ENCODE measurements at places on chromosomes 1 and 21.

GRCh38 chr1:7380712-7381111, 390.4 kb upstream of the VAMP3 start:
- no peaks in the 10 kb centered on the region for H3K36me3 ChIP-seq
- H3K27me3 ChIP-seq: no peaks in the 10 kb centered on the region
- H3K27ac ChIP-seq: no peak overlapping the region
- peaks cover 31% of the 10 kb centered on the region for H3K4me1 ChIP-seq
- H3K4me3 ChIP-seq: no peak overlapping the region

DNA sequence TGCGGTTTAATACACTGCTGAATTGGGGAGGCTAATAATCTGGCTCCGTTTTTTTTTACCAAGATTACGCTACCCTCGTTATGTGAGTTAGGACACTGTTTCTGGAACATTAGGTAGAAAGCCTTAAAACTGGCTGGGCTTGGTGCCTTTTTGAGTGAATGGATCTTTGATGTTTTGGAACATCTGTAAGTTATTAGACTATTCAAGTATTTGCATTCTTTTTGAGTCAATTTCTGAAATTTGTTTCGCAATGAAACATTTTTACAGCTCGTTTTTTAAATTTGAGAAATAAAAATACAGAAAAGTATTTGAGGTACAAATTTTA, 106.9 kb downstream of the LTN1 start:
- H3K36me3 ChIP-seq: peaks cover 21% of the 10 kb centered on the region
- DNase-seq: no peak
- H3K4me1 ChIP-seq: peaks cover 12% of the 10 kb centered on the region
- H3K4me3 ChIP-seq: no peak overlapping the region

GRCh38 chr1:165816826-165817497, 10.5 kb upstream of the UCK2 start:
- no peak for DNase-seq
- no peak overlapping the region for H3K4me3 ChIP-seq
- H3K27me3 ChIP-seq: no peaks in the 10 kb centered on the region
- H3K27ac ChIP-seq: no peak overlapping the region

DNA sequence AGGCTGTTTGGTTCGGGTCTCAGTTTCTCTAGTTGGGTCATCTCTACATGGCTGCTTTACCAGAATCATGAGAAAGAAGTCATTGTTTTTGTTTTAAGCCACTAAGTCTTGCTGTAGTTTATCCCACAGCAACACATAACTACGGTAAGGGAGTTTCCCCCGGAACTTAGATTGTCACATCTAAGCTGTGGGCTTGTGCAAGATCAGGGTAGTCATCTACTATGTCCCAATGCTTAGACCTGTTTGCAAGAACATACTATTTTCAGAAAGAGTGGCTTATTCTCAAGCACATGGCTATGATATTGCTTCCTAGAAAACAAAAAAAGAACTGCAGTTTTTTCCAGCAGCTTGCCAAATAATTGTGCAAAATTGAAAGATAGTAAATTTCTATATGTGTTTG, 18.0 kb upstream of the OLIG2 start:
- no peaks in the 10 kb centered on the region for H3K36me3 ChIP-seq
- H3K4me3 ChIP-seq: no peak overlapping the region
- H3K27ac ChIP-seq: no peak overlapping the region
- no peak for DNase-seq
- no peaks in the 10 kb centered on the region for H3K4me1 ChIP-seq
- H3K27me3 ChIP-seq: peaks cover 58% of the 10 kb centered on the region

GRCh38 chr1:219365451-219365850, 191.8 kb downstream of the LYPLAL1 start:
- no peak overlapping the region for H3K4me3 ChIP-seq
- H3K27me3 ChIP-seq: no peaks in the 10 kb centered on the region
- H3K36me3 ChIP-seq: no peaks in the 10 kb centered on the region
- no peak for DNase-seq

DNA sequence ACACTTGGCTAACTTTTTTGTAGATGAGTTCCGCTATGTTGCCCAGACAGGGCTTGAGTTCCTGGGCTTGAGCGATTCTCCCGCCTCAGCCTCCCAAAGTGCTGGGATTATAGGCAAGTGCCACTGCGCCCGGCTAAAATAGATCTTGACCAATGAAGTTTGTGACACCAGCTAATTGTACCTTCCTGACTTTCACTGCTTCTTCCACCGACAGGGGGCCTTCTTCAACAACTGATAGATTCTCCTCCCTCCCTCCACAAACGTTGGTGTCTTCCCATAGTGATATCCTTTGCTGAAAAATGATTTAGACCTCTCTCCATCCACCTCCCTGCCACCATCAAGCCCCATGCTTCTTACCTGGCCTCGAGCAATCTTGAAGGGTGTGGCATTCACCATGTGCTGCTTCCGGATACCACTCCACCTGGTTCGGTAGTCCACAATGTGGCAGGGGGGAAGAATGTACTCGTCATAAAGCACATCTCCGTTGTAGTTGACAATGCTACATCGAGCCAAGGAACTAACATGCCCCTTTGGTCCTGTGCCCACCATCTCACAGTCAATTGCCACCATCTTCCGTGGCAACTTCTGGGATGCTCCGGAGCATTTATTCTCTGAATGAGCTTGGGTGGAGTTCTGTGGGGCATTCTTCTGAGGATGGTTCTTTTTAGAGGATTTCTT, 1.6 kb upstream of the METTL25B start:
- peaks cover 55% of the 10 kb centered on the region for H3K4me1 ChIP-seq
- no peak for DNase-seq
- H3K36me3 ChIP-seq: peaks cover 37% of the 10 kb centered on the region

DNA sequence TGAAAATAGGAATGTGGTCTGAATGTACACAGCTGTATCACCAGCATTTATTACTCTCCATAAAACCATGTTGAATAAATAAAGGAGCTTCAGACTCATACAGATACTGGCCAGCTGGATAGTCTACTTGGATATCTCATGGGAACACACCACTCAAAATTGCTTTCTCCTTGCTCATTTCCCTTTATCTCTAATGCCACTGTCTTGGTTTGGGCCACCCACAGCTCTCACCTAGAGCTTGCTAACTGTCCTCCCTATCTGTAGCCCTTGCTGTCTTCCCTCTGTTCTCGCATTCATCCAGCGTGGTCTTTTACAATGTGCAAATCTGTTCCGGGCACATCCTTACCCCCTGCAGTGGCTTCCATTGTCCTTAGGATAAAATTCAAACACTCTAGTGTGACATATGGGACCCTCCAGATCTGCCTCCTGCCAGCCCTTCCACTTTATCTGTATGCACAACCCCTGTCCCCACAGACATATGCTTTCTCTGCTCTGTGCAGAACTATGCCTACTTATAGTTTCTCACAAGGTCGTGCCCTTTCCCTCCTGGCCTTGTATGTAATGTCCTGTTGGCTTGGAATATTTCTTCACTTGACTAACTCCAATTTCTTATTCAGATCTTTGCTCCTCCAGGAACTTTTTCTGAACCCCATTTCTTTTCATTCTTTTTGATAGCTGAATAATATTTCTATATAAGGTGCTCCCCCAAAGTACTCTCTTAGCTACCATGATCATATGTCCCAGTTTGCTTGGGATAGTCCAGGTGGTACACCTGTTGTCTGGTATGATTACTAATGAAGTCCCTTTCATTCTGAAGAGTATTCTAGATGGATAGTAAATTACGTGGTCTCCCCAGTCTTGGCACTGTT, 2.9 kb downstream of the FLVCR1 start:
- H3K4me1 ChIP-seq: peaks cover 43% of the 10 kb centered on the region
- no peaks in the 10 kb centered on the region for H3K27me3 ChIP-seq
- DNase-seq: no peak

- H3K27ac ChIP-seq: no peak overlapping the region
- no peak for DNase-seq
- H3K36me3 ChIP-seq: no peaks in the 10 kb centered on the region
- H3K27me3 ChIP-seq: no peaks in the 10 kb centered on the region
- H3K4me1 ChIP-seq: no peaks in the 10 kb centered on the region
Observed at GRCh38 chr1:226047495-226047894, 15.0 kb upstream of the H3-3A start.

- no peaks in the 10 kb centered on the region for H3K36me3 ChIP-seq
- no peak overlapping the region for H3K4me3 ChIP-seq
- no peaks in the 10 kb centered on the region for H3K27me3 ChIP-seq
- peaks cover 28% of the 10 kb centered on the region for H3K4me1 ChIP-seq
- DNase-seq: no peak
- no peak overlapping the region for H3K27ac ChIP-seq
Observed at GRCh38 chr1:204067935-204068334, 5.0 kb upstream of the SOX13 start.

DNA sequence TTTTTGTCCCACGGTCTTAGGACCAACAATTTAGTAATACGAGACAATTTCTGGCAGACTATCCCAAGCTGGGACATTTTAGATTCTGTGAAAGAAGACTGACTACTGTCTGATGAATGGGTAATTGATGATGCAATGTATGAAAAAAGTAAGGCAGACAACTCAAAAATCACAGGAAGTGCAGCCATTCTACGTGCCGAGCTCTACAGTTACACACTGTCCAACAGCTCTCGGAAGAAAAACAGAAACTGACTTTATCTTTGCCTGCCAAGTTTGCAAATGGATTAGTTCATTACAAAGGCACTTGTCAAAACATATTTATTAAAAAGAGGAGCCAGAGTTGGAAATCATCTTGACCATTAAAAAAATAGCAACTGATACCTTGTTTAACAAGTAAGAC, 31.3 kb downstream of the ZBTB8B start:
- H3K4me1 ChIP-seq: peaks cover 31% of the 10 kb centered on the region
- no peak for DNase-seq
- peak overlapping the region; percentile 69 for H3K27ac ChIP-seq

DNA sequence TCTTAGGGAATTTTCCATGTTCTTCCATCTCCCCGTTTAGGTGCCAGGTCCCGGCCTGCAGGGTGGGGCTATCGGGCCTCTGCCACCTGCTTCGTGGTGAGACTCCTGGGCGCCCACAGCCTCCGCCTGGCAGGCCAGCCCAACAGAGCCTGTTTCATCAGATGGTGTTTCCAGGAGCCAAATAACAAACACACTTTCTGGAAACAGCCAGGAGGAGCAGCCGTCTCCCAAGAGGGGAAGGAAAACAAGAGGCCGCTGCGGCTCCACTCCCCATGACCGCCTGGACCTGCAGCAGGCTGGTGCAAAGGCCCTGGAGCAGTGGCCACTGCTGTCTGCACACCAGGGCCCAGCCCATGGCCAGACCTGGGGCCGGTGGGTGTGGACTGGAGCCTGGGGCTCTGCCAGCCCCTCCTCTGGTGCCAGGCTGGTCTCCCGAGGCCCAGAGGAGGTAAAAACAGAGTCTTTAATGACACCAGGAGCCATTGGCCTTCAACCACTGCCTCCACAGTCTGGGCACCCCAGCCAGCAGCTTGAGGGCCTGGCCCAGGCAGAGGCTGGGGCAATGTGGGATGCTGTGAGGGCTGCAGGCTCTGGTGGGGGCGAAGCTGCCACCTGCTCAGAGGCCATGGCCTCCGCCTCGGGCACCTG, 55.0 kb downstream of the SLX9 start:
- peaks cover 31% of the 10 kb centered on the region for H3K4me1 ChIP-seq
- H3K27ac ChIP-seq: peak overlapping the region; percentile 56

DNA sequence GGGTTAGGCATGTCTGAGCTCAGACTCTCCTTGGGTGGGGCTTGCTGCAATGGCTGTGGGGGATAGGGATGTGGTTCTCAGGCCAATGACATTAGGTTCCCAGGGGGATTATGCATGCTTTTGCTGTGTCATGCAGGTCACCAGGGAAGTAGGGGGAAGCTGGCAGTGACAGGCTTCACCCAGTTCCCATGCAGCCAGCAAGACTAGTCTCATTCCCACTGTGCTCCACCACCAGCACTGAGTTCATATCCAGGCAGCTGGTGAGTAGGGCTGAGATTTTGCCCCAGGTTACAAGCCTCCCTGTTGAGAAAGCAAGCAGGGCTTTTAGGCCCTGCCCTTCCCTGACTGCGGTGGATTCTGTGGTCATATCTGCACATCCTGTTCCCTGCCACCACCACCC, 32.1 kb upstream of the PLA2G5 start:
- no peak for DNase-seq
- H3K27ac ChIP-seq: peak overlapping the region; percentile 93
- peaks cover 1% of the 10 kb centered on the region for H3K27me3 ChIP-seq
- peaks cover 16% of the 10 kb centered on the region for H3K36me3 ChIP-seq
- peak overlapping the region; percentile 69 for H3K4me3 ChIP-seq

DNA sequence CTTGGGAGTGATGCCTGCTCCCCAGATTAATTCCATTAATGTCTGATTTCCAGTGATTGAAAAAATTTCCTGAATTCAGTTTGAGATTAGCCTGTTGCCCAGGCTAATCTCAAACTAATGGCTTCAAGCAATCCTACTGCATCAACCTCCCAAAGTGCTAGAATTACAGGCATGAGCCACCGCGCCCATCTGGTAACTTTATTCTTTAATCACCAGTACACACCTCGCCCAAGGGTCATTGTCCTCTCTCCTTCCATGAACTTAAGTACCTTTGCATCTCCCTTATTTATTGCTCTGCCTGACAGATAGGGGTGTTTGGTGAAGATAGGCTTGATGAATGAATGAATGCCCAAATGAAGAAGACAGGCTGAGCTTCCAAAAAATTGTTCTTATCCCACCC, 366.5 kb downstream of the SIPA1L2 start:
- no peak for DNase-seq
- H3K36me3 ChIP-seq: no peaks in the 10 kb centered on the region

DNA sequence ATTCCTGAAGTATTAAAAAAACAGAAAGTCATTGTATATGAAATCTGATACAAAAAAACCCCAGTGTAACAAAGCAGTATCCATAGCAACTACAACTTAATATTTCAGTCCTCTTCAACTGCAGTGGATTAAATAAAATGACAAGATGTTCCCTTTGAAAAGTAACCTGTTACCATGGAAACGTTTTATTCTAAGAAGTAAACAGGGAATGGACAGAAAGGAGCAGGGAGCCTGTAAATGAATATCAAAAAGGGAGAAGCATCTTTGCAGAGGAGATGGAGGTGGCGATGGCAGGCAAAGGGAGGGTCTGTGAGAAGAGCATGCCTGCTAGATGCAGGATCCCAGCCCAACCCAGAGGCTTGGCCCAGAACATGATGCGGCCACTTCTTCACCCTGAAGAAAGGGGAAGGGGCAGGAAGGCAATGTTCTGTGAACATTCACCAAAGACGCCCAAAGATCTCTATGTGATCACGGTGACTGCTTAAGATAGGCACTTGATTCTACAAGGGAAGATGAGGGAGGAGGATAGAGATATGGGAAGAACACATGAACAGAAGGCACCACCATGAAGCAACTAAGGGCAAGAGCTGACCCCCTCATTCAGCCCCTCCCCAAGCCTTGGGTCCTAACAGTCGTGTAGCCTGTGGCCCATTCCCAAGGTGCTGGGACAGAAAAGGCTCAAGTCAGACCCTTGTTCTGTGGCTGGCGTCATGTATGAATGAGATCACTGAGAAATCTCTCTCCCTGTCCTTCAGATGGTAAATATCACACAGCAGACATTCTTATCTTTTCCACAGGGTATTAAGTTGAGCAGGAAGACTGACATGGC, 200.0 kb downstream of the SLC45A1 start:
- peak overlapping the region; percentile 64 for H3K27ac ChIP-seq
- H3K4me3 ChIP-seq: no peak overlapping the region
- peaks cover 51% of the 10 kb centered on the region for H3K4me1 ChIP-seq
- H3K36me3 ChIP-seq: peaks cover 7% of the 10 kb centered on the region
- no peaks in the 10 kb centered on the region for H3K27me3 ChIP-seq
- DNase-seq: no peak

- H3K4me3 ChIP-seq: no peak overlapping the region
- no peak for DNase-seq
- H3K4me1 ChIP-seq: no peaks in the 10 kb centered on the region
- H3K27me3 ChIP-seq: no peaks in the 10 kb centered on the region
- peaks cover 92% of the 10 kb centered on the region for H3K36me3 ChIP-seq
Observed at GRCh38 chr1:21685946-21686678, 17.0 kb upstream of the RAP1GAP start.

All from left ventricle myocardium inferior (tissue), 1 donor.